ENCODE measurements at places on chromosomes 3 and 15.

DNA sequence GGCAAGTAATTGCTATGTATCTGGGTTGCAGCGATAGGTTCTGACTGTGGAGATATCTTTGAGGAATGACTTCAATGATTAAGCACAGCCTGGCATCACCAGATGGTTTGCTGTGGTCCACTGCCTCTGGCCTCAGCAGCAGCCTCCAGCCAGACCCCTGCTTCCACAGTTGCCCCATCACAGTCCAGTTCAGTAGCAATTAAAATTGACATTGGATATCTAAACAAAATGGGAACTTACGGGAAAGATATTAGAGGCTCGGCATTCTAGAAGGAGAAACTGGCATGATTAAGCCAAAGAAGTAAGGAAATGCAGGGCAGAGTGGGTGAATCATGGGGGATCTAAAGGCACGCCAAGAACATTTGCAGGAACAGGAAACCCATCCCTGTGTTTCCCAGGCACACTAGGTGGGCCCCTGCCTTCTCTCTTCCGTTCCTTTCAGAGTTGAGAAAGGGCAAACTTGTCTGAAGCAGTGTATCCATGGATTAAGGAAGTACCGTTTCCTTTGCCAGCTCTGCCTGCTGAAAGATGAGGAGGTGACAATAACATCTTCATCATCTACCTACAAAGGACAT is 36.3 kb upstream of the SH3BP5 start:
- no peak for DNase-seq

GRCh38 chr15:79812541-79812940 is 84.3 kb downstream of the MTHFS start:
- no peak for DNase-seq

- no peak for DNase-seq
Measured at GRCh38 chr15:42502477-42502876, 7.0 kb downstream of the SNAP23 start.

GRCh38 chr3:79976466-79976865 is 208.7 kb upstream of the ROBO1 start:
- DNase-seq: no peak

DNA sequence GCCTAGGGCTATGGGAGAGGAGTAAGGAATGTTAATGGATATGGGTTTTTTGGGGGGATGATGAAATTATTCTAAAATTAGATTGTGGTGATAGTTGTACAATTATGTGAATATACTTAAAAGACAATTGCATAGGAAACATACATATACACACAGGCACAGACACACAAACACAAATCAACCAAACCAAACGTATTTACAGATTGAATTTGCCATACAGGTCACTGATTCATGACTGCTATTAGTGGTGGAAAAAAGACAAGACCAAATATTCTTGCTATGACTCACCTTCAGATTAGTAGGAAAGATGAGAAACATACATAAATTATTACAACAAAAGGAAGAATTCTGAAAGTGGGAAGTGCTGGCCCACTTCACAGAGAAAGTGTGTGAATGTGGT is 85.3 kb downstream of the C3orf38 start:
- no peak for DNase-seq

DNA sequence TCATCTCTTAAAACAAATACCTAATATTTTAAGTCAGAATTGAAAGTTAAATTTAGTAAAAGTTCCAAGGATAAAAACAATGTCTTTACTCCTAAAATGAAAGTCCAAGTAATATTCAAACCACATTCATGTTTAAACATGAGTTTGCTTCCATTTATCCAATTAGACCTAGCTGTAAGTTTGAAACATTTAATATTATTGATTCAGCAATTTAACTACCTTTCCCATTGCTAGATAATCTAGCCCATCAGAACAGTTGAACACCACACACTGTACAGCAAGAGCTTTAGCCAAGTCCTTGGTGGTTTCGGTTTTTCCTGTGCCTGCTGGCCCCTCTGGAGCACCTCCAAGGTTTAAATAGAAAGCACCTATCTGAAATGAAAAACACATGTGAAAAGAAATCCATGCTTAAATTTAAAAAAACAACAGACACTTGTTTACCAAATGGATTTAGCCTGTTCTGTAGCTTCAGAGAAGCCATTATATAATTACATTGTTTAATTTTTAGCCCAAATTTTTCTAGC is 97.8 kb downstream of the DNAH12 start:
- no peak for DNase-seq

DNA sequence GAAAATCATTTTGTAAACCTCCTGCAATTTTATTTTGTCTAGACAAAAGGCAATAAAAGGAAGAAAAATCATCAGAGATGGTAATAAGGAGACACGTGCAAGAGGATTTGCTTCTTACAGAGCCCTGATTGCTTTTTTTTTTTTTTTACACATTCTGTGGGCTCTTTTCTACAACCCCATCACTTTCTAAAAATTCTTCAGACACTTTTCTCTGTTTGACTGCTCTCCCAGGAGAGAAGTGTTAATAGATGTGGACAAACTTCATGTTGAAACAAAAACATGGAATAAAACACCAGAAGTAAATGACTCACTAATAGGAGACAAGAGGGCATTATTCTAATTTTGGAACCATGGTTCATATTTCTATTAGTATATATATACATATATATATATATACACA is 114.4 kb upstream of the TPRG1 start:
- DNase-seq: no peak

GRCh38 chr3:71734881-71735280 is 9.7 kb upstream of the EIF4E3 start:
- no peak for DNase-seq

- no peak for DNase-seq
Measured at GRCh38 chr15:45116006-45116481, 1.9 kb downstream of the DUOXA2 start.

GRCh38 chr3:161358488-161358887 is 12.8 kb downstream of the SPTSSB start:
- no peak for DNase-seq

Measured in activated CD8-positive, alpha-beta memory T cell treated with anti-CD3 and anti-CD28 coated beads, Interleukin-2, amount 10 ng/mL, durations not matched to agents 7 days and 5 days (primary cell).